Activated T-helper 2 cell treated with anti-CD3 and anti-CD28 coated beads, Interferon-gamma antibody, Interleukin-2, Interleukin-4, amounts not matched to agents 10 μg/mL and 5 μg/mL and 100 μg/mL, durations not matched to agents 14 hours and 24 hours and 36 hours (primary cell): ENCODE measurements at places on chromosomes 2 and 18.
A peak's percentile ranks its signal among the peaks of the same experiment; 100 is the strongest.

DNA sequence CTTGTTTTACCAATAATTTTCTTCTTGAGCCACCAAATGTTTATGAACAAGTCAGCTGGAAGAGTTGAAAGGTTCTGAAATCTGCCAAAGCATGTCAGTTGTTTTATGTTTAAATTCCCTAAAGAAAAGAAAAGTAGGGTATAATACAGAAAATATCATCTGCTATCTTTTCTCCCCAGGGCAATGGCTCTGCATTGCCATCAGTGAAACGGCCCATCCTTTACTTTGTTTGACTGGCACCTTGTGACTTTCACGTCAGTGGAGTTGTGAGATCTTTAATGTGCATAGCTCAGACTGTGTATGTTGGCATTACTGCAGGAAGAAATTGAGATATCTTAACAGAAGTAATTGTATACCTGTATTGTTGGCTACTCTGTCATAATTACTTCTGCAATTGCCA is 239.9 kb downstream of the THSD7B start:
- DNase-seq, result no peak

DNA sequence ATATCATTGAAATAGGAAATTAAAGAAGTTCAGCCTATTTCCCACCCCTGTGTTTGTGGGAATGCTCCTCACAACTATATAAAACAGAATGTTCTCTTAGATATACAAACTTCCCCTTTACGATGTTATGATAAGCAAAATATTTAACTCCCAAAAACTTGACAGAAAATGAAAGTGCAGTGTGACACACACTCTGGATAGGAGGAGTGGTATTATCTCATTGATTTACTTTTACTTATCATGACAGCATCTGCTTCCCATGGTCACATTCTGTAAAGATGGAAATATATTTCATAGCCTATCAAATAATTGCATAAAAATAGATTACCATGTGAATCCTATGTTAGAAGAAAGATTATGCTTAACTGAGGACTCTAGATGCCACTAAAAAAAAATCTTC is 96.6 kb upstream of the STK17B start:
- no peak for DNase-seq

GRCh38 chr2:37773371-37774130 is 102.1 kb upstream of the CDC42EP3 start:
- DNase-seq, result no peak

DNA sequence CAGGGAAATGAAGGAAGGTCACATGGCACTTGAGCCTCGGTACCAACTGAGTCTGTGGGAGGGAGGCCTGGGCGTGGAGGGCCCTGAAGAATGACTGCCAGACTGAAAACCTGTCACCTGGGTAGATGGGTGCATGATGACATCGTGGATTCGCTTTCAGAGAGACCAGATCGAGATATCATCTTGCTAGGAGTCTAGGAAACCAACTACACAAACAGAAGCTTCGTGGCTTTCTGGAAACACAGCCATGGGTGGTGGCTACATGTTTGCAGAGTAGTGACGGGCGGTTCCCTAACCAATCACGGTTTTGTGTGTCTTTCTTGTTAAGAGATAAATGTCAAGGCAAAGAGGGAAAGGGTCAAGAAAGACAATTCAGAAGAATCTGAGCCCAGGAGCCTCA is 155.0 kb downstream of the EIPR1 start:
- DNase-seq, result peak; percentile 65

DNA sequence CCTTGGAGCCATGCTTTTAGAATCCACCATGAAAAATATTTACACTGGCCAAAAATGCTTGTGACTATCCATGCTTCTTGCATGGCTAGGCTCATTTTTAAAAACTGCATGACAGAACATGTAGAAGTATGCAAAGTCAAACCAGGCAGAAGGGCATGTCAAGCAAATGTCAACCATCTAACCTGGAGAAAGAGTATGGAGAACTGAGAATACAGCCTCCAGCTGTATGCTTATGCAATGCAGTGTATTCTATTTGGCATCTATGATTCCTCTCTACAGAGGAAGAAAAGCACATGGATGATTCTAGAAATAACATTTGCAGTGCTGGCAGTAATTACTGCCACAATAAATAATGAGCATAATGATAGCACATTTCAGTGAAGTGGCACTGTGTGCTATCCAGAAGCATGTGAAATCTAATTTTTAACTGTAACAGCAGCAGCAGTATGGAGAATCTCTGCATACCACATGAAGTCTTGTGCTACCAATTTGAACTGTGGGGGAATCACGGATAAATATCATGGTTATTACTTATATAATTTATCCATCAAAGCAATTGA is 87.3 kb upstream of the CCDC141 start:
- DNase-seq, result no peak

DNA sequence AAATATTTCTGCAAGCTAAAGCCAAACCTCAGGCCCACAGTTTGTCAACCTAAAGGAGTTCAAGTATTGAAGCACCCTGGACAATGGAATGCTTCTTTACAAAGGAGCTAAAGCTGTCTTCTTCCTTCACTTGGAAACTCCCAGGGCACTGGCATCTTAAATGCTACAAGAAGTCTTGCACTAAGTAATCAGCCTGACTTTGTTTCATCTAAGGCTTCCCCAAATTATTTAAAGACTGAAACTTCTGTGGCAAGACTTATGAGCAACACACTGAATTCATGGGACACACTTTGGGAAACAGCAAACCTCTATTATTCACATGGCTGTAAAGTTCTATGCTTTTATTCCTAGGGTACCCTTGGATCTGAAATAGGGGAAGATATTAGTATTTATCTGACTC is 14.7 kb downstream of the PID1 start:
- no peak for DNase-seq

DNA sequence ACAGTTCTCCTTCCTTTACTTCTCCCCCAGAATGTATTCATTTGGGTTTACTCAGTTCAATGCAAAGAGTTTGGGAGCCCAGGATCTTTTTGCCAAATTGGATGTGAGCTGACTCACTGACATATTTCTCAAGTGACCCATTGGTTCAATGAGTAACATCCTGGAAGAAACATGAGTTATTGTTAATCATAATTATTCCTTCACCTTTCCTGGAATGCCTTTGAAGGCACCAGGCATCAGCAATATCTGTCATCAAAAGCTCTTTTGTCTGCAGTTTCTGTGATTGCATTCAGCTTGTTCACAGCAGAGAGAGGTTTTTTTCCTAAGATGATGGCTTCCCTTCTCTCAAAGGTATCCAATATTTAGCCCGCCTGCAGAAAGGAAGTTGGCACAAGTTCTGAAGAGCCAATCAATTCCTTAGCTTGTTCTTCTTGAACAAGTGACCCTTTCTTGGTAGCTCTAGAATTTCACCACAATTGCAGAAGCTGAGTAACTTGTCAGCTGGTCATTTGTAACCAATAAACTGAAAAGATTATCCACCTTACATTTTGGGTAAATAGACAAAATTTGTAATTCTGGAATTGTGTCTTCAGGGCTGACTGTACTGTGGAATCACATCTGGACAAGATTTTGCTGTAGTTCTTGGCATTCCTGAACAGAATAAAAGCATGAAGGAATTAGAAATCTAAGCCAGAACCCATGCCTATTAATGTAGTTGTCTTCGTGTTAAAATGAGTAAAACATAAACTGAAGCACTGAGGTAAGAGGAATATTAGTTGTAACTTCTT is 72.2 kb upstream of the TMEM17 start:
- DNase-seq, result no peak

DNA sequence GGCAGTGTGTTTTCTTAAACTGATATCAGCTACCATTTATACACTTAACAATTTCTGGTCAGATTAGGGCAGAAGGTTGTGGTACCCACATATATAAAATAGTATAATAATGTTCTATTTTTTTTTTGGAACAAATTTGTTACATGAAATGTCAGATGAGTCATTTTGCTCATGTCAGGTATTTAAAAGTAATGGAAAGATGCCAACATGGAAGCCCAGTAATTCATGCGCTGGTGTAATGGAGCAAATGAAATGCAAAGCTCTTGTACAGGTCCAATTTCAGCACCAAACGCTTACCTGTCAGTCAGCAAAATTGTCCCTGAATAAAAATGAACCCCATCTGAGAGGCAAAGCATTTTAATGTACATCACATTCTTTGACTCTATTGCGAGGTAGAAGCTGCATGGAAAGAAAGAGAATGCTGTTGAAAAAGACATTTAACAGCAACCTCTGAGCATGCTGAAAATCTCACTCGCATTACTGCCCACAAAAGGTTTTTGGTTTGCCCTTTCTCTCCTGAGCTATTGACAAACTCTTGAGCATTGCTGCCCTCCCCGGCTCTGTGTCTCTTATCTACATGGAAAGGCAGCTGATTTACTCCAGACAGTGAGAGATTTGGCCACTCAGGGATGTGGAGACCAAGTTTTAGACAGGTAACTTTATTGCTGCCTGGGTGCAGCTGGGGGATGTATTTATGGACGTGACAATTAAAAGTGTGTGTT is 217.5 kb downstream of the CAMKMT start:
- no peak for DNase-seq

GRCh38 chr2:205066081-205066480 is 520.8 kb downstream of the PARD3B start:
- DNase-seq, result no peak

DNA sequence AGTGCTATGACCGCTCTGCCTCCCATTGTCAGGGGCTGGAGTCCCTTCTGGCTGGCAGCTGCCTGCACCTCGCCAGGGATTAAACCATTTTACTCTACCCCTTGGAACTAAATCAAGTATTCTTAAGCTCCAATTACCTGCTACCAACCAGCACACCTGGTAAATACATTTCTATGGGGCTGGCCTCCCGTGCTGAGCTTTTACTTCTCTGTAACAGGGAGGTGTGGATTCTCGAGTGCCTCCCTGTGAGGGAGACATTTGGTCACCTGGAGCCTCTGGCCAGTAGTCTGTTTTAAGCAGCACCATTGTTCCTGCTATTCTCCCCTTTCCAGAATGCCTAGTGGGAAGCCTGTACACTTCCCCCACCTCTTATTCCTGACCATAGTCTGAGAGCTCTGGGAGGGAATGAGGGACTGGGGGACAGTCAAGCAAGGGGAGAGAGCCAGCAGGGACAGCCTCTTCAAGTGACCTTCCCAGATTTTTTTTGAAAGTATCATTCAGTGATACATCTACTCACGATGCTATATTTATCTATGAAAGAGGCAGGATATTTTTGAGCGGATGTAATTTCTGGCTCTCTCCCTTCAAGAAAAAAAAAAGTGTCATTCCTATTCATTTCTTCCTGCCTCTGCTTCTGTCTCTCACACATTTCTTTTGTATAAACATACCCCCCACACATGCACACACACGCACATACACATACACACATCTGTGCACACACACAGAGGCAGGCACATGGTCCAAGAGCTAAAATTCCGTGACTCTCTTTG is 112.8 kb downstream of the CAPN13 start:
- DNase-seq, result no peak

DNA sequence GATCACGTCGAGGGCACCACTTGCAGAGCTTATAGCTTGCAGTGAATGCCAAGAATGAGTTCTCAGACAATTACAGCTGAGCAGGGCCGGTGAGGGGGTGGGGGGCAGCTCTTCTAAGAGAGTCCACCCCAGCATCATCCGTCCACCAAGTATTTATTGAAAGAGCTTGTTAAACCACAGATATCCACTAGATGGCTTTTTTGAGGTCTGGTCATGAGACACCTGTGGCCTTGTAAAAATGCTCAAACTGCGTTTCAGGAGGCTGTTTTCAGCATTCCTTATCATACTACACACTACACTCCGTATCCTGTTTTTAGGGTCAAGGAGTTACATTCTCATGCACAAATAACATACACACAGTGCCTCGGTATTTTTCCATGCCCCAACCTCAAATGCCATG is 51.5 kb downstream of the DNAJC10 start:
- no peak for DNase-seq

GRCh38 chr2:91974401-91975129 is 2896.7 kb upstream of the TEKT4 start:
- no peak for DNase-seq

GRCh38 chr2:230542751-230543150 is 126.8 kb downstream of the SP100 start:
- DNase-seq, result no peak

- no peak for DNase-seq
Observed at GRCh38 chr2:68536000-68536399, 68.6 kb downstream of the APLF start.

GRCh38 chr18:56712761-56713160 is 61.6 kb downstream of the WDR7 start:
- no peak for DNase-seq

GRCh38 chr18:48133671-48134251 is 203.3 kb upstream of the SMAD2 start:
- DNase-seq, result no peak

- DNase-seq, result no peak
Observed at GRCh38 chr2:113218283-113219091, 44.7 kb downstream of the PSD4 start.

- DNase-seq, result no peak
Observed at GRCh38 chr2:4908461-4908860, 783.7 kb upstream of the SOX11 start.
